Activated CD8-positive, alpha-beta T cell treated with anti-CD3 and anti-CD28 coated beads, Interleukin-2, amount 10 ng/mL, durations not matched to agents 7 days and 5 days (primary cell): ENCODE measurements at places on chromosomes 13 and 19. TPM values are rescaled to one million over a fixed set of nuclear protein-coding genes. Genes with fewer than 3 reads are reported as not detected.

The SULT2B1 gene
- not detected for total RNA-seq

GRCh38 chr13:50126993-50127725 is 111.9 kb downstream of the KCNRG start:
- DNase-seq, result peak; percentile 66

DNA sequence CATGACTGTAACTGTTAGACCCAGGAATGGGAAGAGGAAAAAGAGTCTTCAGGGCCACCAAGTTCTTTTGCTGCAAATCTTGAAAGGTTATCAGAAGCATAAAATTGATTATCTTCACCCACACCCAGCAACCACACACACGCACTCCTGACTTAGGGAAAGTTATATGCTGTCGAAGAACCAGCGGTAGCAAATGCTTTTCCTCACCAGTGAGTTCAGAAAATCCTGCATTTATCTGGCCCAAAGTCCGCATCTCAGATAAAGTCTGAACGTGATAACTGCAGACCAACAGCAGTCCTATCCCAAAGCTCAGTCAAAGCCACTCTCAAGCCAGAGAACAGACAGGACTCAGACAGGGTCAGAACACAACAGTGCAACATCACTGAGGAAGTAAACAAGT is 115.6 kb downstream of the IRS2 start:
- no peak for DNase-seq

GRCh38 chr13:91270031-91270430 is 77.5 kb upstream of the MIR17HG start:
- no peak for DNase-seq

DNA sequence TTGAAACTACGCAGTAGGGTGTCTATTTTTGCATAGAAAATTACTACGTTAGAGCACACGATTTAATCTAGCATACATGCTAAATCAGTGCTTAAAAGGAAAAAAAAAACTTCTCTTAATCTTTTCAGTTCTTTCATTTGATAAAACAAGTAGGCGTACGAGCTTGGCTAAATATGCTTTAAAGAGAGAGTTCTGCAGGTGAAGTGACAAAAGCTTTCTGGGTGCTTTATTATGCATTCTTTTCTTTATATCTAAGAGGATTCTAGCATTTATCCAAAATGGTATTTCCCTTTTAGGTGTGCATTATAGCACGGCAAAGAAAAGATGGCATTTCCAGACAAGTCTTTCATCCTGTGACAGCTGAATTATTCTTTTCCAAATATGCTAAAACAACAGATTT is 281.2 kb downstream of the PCDH9 start:
- DNase-seq, result no peak
